ENCODE measurements at places on chromosomes 16 and 17. TPM values are rescaled to one million over a fixed set of nuclear protein-coding genes. Genes with fewer than 3 reads are reported as not detected.

- no peak overlapping the region for H3K4me3 ChIP-seq
- no peak for DNase-seq
- H3K4me1 ChIP-seq = peaks cover 64% of the 10 kb centered on the region
- H3K27ac ChIP-seq = peak overlapping the region; percentile 86
Measured at GRCh38 chr16:19707569-19708295, 10.3 kb downstream of the KNOP1 start.

GRCh38 chr16:30888856-30889499 is 4.9 kb downstream of the BCL7C start:
- peaks cover 72% of the 10 kb centered on the region for H3K36me3 ChIP-seq
- H3K4me1 ChIP-seq = peaks cover 18% of the 10 kb centered on the region
- H3K27me3 ChIP-seq = no peaks in the 10 kb centered on the region
- no peak for DNase-seq

DNA sequence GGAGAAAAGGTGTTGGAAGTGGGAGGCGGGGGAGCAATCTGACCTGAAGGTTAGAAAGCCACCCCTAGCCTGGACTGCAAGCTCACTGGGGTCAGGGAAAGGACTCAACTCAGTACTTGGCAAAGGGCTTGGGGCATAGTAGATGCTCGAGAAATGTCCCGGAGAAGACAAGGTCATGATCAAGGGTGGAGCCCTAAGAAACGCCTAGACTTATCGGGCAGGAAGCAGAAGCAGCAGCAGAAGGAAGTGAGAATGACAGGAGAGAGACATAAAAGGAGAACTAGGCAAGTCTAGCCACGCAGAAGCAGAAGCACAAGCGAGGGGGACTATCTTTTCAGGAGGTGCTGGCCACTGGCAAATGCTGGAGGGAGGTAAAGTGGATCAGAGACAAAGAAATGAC is 10.2 kb downstream of the COTL1 start:
- H3K27ac ChIP-seq = no peak overlapping the region
- H3K4me1 ChIP-seq = peaks cover 13% of the 10 kb centered on the region
- H3K4me3 ChIP-seq = no peak overlapping the region
- no peak for DNase-seq
- no peaks in the 10 kb centered on the region for H3K36me3 ChIP-seq
- no peaks in the 10 kb centered on the region for H3K27me3 ChIP-seq

DNA sequence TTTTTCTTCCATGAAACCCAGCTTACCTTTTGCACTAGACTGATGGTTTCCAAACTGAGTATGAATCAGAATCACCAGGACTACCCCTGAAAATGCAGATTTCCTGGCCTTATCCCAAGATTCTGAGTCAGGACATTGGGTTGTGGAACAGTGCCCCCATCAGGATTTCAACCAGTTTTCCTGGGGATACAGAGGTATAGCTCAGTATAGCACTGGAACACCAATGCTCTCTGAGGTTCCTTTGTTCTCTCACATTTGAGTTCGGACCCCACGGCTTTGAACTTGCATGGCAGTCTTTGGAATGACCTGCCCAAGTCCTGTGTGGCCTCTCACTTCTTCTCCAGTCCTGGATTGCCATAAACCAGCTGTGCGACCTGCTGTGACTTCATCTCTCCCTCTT is 12.8 kb upstream of the CCL8 start:
- DNase-seq = no peak
- H3K27me3 ChIP-seq = no peaks in the 10 kb centered on the region
- peaks cover 47% of the 10 kb centered on the region for H3K4me1 ChIP-seq
- H3K27ac ChIP-seq = peak overlapping the region; percentile 68
- H3K4me3 ChIP-seq = no peak overlapping the region

GRCh38 chr17:40480501-40481003 is 20.9 kb downstream of the TNS4 start:
- H3K27me3 ChIP-seq = no peaks in the 10 kb centered on the region
- peaks cover 9% of the 10 kb centered on the region for H3K4me1 ChIP-seq
- no peak overlapping the region for H3K4me3 ChIP-seq
- H3K36me3 ChIP-seq = no peaks in the 10 kb centered on the region
- no peak overlapping the region for H3K27ac ChIP-seq
- DNase-seq = no peak

- DNase-seq = no peak
- no peaks in the 10 kb centered on the region for H3K27me3 ChIP-seq
- H3K4me1 ChIP-seq = peaks cover 10% of the 10 kb centered on the region
Measured at GRCh38 chr17:1203967-1204291, 24.1 kb upstream of the ABR start.

DNA sequence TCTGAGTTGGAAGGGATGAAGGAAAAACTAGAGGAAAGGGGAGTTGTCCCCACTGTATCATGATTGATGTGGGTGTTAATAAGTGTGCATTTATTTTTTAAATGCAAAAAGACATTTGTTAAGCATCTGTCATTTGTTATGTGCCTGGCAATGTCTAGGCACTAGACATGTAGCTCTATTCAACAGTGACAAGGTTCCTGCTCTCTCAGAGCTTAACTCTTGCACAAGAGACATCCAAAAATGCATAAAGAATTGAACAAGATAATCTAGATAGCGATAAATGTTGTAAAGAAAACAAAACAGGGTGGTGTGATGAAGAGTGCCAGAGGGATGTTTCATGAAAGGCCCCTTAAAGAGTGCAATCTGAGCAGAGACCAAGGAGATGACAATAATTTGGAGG is 148.9 kb downstream of the TOX3 start:
- no peak overlapping the region for H3K27ac ChIP-seq
- no peak for DNase-seq

DNA sequence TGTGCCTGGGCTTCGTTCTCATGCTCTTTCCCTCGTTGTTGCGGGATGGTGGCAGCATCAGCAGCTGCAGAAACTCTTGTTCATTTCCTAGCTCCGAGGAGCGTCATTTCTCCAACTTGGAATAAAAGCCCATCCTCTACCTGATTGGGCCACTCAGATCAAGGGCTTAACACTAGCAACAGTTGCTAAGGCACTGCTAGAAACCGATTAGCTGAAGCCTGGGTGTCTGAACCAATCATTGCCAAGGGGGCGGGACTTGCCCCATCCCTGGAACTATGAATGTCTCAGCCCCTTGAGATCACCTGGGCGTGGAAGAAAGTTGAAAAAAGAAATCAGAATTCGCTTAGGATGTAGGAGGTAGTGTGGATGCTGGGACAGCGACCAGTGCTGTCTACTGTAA is 145.3 kb downstream of the FOXL1 start:
- H3K4me3 ChIP-seq = no peak overlapping the region
- peaks cover 9% of the 10 kb centered on the region for H3K27me3 ChIP-seq
- no peak overlapping the region for H3K27ac ChIP-seq
- DNase-seq = no peak

Gene WIPI1
- total RNA-seq = 89.9 TPM

Gene HASPIN
- 0.33 TPM for total RNA-seq

Gene ANTKMT
- total RNA-seq = 30.7 TPM

Gene ERN2
- total RNA-seq = not detected

Gene NPIPA7
- total RNA-seq = 3.2 TPM

Measured in left ventricle myocardium inferior (tissue), 1 donor.